OCI-LY7 (cell line): ENCODE measurements at places on chromosomes 16 and 17. TPM values are rescaled to one million over a fixed set of nuclear protein-coding genes. Genes with fewer than 3 reads are reported as not detected.

- no peak for DNase-seq
These were observed 97.7 kb downstream of the GSG1L start for GRCh38 chr16:27965801-27966200.

DNA sequence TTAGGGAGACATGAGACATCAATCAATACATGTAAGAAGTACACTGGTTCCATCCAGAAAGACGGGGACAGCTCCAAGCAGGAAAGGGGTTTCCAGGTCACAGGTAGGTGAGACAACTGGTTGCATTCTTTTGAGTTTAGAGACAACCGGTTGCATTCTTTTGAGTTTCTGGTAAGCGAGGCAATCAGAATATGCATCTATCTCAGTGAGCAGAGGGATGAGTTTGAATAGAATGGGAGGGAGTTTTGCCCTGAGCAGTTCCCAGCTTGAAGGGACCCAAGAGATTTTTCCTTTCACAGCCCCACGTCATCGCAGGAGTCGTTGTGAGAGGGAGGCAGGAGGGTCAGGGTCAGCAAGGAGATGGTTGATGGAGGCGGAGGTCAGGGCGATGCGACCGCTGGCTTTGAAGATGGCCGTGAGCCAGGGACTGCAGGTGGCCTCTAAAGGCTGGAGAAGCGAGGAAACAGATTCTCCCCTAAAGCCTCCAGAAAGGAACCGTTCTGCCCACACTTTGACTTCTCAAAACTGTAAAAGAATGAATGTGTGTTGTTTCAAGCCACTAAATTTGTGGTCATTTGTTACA lies 36.5 kb downstream of the IRF8 start:
- no peak for DNase-seq

- no peak for DNase-seq
These were observed 86.8 kb upstream of the WSB1 start for GRCh38 chr17:27207073-27207513.

GRCh38 chr17:28008513-28008912 lies 34.0 kb upstream of the NLK start:
- peak; percentile 6 for DNase-seq

RNF222 gene
- total RNA-seq, result 0.15 TPM in 2 replicates

AMZ2 gene
- total RNA-seq, result 248 and 285 TPM in 2 replicates

PRAC2 gene
- total RNA-seq, result not detected in 2 replicates

LITAFD gene
- not detected in 2 replicates for total RNA-seq

ITGAL gene
- 125 and 140 TPM in 2 replicates for total RNA-seq

DNA sequence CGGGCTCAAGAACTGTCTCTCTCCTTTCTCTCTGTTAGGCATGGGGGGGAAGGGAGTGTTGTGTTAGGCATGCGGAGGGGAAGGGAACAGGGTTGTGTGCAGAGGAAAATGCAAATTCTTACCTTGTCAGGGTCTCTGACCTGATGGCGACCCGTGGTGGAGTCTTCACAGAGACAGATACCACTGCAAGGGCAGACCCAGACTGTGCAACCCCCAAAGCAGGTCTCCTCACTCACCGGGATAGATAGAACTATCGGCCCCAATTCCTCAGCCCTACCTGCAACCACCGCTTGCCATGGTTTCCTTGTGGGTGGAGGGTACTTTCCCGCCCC lies 9.6 kb upstream of the MPP2 start:
- DNase-seq, result no peak

CCL8 gene
- total RNA-seq, result not detected in 2 replicates

- DNase-seq, result no peak
These were observed 45.0 kb upstream of the CLEC19A start for GRCh38 chr16:19240494-19240893.

- no peak for DNase-seq
These were observed 21.5 kb downstream of the GFOD2 start for GRCh38 chr16:67697422-67698185.

- no peak for DNase-seq
These were observed 4.0 kb downstream of the SRRM2 start for GRCh38 chr16:2756288-2757015.

EVPLL gene
- 1.2 TPM in 1 of 2 replicates, not detected in the other for total RNA-seq

DNA sequence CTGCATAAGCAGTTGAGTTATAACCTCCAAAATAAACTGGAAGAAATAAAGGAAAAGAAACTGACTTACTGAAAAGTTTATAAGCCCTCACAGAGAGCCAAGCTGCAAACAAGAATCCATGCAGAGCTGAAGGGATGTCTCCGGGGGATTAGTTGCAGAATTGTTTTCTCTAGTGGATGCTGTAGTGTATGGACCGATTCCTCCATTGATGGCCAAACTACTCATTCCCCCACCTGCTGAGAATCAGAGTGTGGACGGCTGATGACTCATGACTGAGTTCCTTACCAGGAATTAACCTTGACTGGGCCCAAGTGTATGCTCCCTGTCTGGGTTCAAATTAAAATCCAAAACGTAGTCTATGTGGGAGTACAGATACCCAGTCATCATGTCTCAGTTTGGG lies 93.9 kb upstream of the CDH8 start:
- DNase-seq, result no peak

SLC5A11 gene
- 0.61 and 1.0 TPM in 2 replicates for total RNA-seq

DNA sequence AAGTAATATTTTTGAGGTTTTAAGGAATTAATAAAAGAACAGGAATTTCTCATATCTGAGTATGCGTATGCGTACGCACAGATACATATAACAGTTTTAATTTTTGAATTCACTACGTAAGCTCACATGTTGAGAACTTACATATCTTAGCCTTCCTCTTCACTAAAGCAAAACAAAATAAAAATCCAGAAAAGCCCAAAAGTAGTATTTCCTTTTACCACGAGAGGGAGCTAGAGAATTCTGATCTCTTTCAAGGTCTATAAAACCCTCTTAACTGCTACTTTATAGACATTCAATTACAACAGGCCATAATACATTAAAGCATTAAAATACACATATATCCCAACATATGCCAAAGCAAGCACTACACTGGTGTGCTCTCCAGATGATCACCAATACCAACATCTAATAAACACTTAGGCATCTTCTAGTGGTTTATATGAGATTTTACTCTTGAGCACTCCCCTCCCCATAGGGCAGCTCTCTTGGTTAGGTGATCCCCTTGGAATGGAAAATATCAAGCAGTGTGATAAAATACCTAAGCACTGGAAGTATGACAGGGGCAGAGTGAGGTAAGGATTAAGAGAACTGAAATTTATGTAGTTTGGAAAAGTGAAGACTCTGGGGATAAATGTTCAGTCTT lies 94.0 kb downstream of the SKAP1 start:
- DNase-seq, result peak; percentile 71

CDRT15 gene
- total RNA-seq, result not detected in 2 replicates

TP53TG3F gene
- total RNA-seq, result not detected in 2 replicates

DNA sequence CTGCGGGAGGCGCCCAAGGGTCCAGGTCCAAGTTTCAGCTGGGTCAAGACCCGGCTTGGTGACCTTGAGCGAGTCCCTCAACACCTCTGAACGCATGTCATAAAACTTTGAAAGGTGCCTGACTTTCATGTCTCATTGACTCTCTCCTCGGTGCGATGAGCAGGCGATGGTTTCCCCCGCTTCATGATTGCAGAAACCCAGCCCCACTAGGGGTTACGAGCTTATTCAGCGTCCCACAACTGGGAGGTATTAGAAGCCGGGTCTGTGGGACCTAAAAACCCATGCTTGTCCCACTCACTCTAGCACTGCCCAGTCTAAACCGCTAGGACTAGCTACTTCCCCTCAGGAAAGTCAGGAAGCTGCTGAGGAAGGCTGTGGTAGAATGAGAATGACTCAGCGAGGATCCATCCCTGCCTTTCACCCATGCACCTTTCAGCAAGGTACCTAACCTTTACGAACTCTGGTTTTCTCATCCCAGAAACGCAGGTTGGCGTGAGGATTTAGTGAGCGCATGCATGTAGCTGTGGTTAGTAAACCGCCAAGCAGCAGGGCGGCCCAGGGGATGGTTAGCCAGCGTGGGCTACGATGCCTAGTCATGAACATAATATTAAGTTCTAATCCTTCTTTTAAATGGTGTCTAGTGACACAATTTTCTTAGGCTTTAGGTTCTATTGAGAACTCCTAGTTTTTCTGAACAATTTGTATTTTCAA lies 26.2 kb upstream of the RFFL start:
- no peak for DNase-seq

- no peak for DNase-seq
These were observed 26.6 kb downstream of the ACSF3 start for GRCh38 chr16:89120281-89120680.

DNA sequence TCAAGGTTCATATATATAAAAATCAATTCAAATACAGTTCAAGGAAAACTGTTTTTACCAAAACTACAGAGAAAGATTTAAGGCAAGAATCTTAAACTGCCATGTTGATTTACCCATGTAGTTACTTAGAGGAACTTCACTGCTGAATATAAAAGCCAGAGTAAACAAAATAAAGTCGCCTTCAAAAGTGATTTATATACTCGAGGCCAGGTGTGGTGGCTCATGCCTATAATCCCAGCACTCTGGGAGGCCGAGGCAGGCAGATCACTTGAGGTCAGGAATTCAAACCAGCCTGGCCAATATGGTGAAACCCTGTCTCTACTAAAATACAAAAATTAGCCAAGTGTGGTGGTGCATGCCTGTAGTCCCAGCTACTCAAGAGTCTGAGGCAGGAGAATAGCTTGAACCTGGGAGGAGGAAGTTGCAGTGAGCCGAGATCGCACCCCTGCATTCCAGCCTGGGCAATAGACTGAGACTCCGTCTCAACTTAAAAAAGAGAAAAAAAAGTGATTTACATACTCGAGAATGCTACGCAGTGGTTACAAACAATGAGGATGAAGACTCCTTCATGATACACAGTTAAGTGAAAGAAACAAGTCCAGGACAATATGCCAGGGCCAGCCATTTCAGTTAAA lies 54.1 kb upstream of the CNEP1R1 start:
- no peak for DNase-seq
